ENCODE measurements at places on chromosomes 2 and 18.

GRCh38 chr2:84971510-84972206, 697 bp downstream of the KCMF1 start:
- DNase-seq = peak; percentile 56

DNA sequence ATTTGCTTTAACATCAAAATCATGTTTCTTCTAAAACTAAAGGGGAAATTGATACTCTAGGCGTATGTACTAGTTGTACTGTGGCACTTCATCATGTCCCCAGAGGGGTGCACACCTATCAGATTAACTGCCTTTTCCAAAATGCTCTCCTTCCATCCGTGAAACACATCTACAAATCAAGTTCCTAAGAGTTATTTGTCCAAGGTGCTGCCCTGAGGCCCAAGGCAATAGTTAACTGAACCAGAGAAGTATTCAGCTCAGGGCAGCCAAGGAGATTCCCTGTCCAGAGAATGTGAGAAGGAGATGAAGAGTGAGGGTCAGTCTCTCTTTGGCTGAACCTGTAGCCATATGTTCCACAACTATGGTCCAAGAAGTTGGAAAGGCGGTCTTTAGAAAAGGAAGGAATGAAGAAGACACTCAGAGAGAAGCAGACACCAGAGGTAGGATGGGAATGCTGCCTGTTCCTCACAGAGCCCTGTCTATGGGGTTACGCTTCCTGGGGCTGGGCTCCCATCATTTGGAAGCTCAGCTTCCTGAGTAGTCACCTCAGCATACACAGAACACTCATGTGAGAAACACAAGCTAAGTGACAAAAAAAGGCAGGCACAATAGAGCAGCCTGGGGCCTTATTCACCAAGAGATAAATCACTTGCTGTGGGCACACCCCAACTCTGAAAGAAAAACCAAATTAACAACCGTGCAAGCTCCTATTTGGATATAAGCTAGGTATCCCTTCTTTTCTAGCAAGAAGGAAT, 55.6 kb downstream of the ANKRD44 start:
- DNase-seq = no peak

DNA sequence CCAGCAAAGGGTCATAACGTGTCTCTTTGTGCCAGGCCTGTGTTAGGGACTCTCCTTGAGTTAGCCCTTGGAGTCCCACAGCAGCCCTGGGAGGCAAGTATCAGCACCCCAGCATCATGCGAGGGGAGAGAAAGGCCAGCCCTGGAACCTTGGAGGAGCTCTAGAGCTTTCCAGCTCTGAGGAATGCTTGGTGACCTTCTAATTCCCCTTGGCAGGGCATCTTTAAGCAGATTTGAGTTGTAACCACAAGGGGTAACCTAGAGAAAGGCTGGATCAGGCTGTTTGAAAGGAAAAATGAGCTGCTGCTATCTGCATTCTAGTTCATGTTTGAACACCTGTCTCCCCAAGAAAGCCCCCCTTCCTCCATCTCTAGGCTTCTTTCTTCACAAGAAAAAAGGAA, 23.8 kb upstream of the ODC1 start:
- DNase-seq = no peak

DNA sequence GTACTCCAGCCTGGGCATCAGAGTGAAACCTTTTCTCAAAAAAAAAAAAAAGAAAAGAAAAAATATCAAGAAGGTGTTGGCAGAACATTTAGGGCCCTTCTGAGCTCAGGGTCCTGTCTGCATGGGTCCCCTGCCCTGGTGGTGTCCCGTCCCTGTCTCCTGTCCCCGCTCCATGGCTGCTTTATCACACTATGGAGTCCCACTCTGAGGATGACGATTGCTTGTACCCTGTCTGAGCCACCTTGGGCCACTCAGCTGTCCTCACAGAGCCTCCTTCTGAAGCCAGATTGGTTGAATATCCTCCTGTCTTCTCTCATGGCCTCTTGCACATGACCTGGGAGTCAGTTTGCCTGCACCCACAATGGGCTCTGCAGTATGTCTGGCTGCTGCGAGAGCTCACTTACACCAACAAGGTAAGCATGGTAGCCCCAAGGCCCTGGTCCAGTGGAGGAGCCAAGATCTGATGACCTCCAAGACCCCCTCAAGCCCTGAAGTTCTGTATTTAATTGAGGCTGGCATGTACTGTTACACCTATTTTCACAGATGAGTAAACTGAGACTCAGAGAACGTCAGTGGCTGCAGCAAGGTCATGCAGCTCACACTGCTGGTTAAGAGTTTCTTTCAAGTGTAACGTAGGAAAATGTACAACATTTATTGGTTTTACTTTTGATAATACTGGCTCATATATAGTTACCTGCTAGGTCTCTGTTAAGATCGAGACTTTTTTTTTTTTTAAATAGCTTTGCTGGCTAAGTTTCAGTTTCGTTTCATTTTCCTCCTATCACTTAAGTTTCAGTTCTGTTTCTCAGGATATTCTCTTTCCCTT, 16.9 kb upstream of the ZCCHC2 start:
- DNase-seq = no peak

- no peak for DNase-seq
Observed at GRCh38 chr2:104046466-104046865, 807.4 kb upstream of the POU3F3 start.

- DNase-seq = no peak
Observed at GRCh38 chr18:9516437-9517064, 41.2 kb downstream of the RALBP1 start.

- DNase-seq = no peak
Observed at GRCh38 chr2:136067459-136067858, 50.5 kb downstream of the CXCR4 start.

DNA sequence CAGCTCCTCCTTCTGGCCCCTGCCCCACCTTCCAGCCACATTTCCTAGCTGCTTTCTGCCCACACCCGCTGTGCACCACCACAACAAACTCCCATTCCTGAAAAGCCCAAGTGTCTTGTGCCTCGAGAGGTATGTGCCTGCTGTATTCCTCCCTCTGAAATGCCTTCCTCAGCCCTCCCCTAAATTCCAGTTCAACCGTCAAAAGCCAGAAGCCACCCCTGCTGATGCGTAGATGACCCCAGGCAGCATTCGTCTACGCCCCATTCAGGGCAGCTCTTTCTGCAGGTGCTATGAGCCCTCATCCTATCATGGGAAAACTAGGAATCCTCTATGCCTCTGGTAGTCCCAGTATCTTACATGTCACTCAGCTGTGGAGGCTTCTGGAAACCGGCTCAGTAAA, 71.7 kb downstream of the DNMT3A start:
- DNase-seq = no peak

- DNase-seq = no peak
Observed at GRCh38 chr2:127590386-127591190, 55.1 kb downstream of the MYO7B start.

DNA sequence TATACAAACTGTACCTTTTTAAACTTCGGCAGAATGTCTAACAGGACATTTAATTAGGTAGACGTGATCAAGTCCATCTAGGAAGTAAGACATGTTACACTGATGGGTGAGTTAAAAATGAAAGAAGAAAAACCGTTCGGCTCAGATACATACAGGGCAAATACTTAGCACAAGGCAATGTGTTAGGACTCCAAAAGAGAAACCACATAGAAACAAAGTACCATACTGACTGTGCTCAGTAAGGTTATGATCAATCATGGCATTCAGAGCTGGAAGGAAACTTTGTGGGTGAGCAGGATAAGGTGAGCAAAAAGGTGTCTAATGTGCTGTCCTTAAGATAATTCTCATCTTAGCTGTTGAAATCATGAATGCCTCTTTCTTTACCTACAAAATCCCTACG, 211.9 kb downstream of the STK39 start:
- DNase-seq = no peak

GRCh38 chr18:45670281-45670962, 53.6 kb upstream of the SLC14A1 start:
- peak; percentile 12 for DNase-seq

DNA sequence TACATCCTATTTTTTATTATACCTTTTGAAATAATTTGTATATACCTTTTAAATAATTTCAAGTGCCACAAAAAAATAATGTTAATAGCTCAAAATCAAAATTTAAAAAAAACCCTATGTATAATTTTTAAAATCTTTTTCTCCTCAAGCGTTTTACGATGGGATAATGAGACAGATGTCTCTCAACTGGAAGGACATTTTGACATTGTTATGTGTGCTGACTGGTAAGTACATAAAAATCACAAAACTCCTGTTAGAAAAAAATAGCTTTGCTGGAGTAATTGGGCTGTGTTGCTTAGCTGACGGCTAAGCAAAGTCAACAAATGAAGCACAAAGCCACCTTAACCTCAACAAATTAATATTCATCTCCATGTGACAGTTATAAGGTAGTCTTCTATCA, 198.0 kb upstream of the SIX3 start:
- no peak for DNase-seq

GRCh38 chr2:191145769-191146471, 4.9 kb downstream of the STAT4 start:
- DNase-seq = no peak

- no peak for DNase-seq
Observed at GRCh38 chr18:58051765-58052460, 7.9 kb downstream of the NEDD4L start.

DNA sequence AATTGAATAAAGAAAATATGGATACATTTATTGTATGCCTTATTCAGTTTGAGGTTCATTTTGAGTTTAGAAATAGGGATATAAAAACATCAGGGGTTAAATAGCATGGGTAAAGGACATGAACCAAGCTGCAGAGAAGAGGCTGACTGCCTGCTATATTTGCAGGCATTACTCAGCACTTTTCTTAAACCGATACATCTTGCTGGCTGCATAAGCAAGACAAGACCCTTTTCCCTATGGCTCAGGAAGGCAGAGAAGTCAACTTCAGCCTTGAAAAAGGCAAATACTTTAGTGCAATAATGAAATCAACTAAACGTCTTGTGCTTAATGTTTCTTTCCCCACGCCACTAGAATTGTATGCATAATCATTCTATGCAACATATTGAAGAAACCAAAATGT, 36.4 kb downstream of the SCN1A start:
- DNase-seq = no peak

DNA sequence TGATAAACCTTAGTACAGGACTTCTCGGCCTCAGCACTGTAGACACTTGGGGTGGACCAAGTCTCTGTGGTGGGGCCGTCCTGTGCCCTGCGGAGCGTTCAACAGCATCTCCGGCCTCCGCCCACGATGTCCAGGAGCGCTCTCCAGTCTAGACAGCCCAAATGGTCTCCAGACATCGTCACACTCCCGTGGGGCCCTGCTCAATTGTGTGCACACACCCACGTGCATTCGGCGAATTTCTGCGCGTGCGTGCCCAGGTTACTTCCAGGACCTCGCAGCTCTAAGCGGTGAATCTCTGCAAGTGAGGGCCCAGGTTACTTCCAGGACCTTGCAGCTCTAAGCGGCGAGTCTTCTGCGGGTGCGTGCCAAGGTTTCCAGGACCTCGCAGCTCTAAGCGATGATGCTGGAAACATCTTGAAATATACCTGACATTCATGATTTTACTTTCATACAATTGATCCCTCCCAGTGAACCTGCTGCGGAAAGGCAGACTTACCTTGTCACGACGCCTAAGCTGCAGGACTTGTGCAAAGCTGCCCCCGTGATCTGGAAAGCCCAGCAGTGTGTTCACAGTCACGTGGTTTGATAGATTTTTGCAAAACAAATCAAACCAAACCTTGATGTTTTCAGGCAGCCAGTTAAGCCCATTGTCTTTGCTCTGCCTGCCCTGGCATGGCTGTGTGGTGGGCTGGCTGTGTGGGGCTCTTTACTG, 16.1 kb upstream of the OTOS start:
- DNase-seq = no peak

GRCh38 chr2:156512451-156512850, 76.3 kb downstream of the GPD2 start:
- no peak for DNase-seq

GRCh38 chr2:32825291-32825712, 121.5 kb upstream of the LTBP1 start:
- DNase-seq = no peak

DNA sequence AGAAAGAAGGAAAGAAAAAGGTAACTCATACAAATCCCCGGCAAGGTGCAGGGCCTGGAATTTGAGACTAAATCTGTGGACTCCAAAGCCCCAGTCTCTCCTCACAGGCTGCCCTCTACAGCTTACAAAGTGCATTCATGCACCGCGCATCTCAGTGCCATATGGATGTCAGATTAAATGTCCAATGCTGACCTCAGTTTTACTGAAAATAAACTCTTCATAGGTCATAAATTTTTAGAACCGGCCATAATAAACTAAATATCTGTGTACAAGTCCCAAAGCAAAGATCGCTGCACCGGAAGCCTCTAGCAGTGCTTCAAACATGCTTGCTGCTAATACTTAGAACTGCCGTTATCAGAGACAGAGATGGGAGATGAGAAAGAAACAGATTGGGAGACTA, 17.7 kb downstream of the ST6GAL2 start:
- DNase-seq = no peak

DNA sequence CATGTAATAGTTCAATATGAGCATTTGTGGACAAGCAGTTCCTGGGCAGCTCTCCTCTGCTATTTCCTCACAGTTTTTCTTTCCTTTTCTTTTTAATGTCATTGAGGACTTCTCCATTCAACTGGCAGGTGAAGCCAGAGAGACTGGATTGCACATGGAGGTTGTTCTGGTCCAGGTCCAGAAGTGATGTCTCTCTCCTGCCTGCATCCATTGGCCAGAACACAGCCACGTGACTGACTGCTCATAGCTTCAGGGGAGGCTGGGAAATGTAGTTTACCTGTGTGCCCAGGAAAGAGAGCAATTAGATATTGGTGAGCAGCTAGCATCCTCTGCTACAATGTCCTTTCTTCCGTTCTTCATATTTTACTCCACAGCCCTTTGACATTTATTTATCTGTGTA, 20.2 kb upstream of the ADAM23 start:
- no peak for DNase-seq

DNA sequence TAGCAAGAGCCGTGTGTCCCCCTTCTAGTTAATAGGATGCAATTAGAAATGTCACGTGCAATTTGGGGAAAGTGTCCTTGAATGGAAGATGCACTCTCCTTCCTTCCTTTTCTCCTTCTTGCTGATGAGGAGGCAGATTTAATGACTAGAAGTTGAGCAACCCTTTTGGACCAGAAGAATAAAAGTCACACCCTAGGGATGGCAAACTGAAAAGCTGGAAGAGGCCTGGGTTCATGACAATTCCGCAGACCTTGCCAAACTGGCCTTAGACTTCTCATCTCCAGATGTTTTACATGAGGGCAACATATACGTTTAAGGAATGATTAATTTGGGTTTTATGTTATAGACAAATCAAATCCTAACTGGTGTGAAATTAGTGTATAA, 38.6 kb upstream of the NCOA1 start:
- no peak for DNase-seq

DNA sequence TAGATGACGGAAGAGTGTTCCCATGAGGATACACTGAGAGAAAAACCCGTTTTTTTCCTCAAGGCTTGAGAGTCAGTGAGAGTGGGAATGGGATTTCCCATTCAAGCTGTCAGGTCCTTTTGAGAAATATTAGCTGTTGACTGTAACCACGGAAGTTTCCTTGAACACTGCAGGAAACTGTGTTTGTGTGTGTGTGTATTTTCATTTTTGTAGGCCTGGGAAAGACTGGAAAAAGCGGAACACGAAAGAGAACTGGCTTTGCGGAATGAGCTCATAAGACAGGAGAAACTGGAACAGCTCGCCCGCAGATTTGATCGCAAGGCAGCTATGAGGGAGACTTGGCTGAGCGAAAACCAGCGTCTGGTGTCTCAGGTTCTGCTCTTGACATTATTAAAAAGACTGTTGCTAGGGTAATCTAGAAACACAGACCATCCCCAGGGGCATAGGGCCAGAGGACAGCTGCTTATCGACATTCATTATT, 98.8 kb upstream of the EML6 start:
- no peak for DNase-seq

- no peak for DNase-seq
Observed at GRCh38 chr2:224927011-224927410, 115.3 kb downstream of the DOCK10 start.

GRCh38 chr18:9722691-9723090, 14.6 kb downstream of the RAB31 start:
- no peak for DNase-seq

Data from activated CD4-positive, CD25-positive, alpha-beta regulatory T cell (primary cell).